Activated CD8-positive, alpha-beta T cell treated with anti-CD3 and anti-CD28 coated beads, Interleukin-2, amount 10 ng/mL, durations not matched to agents 7 days and 5 days (primary cell): ENCODE measurements at places on chromosomes 4 and X.

GRCh38 chr4:76322236-76322635 lies 15.7 kb downstream of the STBD1 start:
- no peak for DNase-seq

GRCh38 chr4:5916229-5916628 lies 23.3 kb upstream of the CRMP1 start:
- no peak for DNase-seq

- peak; percentile 60 for DNase-seq
Observed at GRCh38 chrX:129743821-129744220, 5.0 kb downstream of the XPNPEP2 start.

DNA sequence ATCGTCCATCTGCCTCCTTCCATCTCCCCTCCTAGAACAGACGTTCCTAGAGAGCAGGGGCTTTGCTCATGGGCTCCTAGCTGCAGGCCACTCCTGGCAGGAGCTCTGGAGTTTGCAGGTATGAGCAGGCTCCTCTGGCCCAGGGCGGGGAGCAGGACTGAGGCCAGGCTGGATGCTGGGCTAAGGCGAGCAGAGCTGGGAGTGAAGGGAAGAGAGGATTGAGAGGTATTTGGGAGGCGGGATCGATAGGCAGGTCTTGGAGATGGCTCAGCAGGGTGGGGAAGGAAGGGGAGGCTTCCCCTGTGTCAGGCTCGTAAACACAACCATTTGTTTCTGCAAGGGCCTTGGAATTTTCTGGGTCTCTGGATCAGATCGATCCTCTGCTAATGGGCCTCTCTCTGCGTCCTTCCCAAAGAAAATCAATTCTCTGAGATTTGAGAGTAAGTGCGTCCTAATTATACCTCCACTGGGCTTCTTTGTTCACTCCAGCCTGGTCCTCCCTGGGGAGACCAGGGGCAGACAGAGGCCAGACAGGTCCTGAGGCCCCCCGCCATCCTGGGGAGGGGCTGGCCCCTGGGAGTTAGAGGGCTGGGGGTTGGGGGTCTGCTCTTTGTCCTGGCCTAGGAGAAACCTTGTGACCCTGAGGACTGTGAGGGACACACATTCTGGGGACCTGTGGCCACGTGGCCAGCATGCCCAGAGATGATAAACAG lies 94.8 kb upstream of the PSAPL1 start:
- no peak for DNase-seq

DNA sequence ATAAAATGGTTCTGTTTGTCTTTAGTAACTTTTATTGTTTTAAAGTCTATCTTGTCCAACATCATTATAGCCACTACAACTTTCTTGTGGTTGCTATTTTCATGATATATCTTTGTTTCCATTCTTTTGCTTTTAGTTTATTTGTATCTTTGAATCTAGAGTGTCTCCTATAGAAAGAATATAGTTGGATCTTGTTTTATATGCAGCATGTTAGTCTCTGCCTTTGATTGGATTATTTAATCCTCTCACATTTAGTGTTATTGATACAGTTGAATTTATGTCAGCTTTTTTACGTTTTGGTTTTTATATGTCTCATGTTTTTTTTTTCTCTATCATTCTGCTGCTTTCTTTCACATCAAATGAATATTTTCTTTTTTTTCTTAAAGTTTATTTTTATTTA lies 98.1 kb downstream of the VSIG4 start:
- DNase-seq = no peak

GRCh38 chr4:90226734-90227133 lies 99.5 kb downstream of the CCSER1 start:
- DNase-seq = no peak

DNA sequence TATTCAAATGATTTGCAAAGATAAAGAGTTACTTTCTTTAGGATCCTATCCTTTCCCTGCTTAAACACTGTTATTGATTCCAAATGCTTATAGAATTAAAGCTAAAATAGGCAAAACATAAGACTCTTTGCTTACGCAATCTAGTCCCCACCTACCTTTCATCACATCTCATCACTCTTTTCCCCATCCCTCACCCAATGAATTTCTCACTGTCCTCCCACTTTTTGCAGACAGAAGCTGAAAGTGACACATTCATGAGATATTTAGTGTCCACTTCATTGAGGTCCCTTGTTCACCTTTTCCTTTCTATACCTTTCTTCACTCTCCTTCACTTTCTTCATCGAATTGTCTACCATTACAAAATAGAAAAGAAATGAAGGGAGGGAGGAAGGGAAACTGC lies 424 bp downstream of the SATL1 start:
- no peak for DNase-seq

GRCh38 chr4:168074861-168075260 lies 17.5 kb upstream of the ANXA10 start:
- no peak for DNase-seq

GRCh38 chr4:130077275-130077674 lies 981.3 kb downstream of the C4orf33 start:
- DNase-seq = no peak

GRCh38 chrX:389021-389441 lies 2.3 kb upstream of the PPP2R3B start:
- DNase-seq = no peak

GRCh38 chrX:107273795-107274194 lies 67.4 kb downstream of the DNAAF6 start:
- no peak for DNase-seq

- DNase-seq = no peak
Observed at GRCh38 chrX:100674705-100675104, 30.7 kb downstream of the SRPX2 start.

DNA sequence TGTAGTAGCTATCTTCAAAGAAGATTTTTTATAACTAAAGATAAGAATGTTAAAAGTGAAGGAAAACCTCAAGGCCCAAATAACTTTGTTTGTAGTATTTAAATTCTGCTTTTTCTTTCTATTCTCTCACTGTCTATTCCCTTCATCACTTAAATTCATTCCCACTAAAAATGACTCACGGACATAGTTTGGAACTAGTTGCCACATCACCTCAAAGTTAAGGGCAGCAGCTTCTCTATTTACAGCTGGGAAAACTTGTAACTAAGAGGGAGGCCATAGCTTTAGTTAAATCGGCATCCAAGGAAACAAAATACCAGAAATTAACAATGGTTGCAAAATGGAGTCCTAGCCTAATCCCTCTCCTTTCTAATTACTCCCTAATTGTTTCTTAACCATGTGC lies 325.4 kb upstream of the MAGEB2 start:
- no peak for DNase-seq

- DNase-seq = no peak
Observed at GRCh38 chrX:74297766-74298165, 6.2 kb upstream of the ZCCHC13 start.

GRCh38 chr4:122252584-122252983 lies 100.5 kb downstream of the BLTP1 start:
- no peak for DNase-seq

DNA sequence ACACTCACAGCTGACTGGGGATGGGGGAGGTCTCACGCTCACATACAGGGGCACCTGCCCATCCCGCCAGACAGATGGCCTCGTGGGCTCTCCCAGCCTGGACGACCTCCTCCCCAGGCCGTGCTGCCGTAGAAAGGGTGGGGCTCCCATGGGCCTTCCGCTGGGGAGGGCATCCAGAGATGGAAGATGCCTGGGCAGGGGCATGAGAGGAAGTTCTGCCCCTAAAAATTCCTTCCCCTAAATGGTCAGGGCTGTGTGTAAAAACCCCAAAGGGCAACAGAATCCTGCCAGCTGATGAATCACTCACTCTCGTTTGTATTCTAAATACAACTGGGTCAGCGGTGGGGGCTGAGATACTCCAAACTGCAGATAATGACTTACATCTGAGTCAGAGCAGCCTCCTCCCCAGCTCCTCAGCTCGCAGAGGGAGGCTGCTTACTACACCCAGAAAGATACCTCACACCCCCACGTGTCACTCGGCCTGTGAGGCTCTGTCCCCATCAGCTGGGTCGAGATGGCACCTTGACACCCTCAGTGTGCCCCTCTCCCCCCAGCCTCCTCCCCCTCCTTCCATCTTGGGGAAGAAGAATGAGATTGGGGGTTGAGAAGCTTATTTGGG lies 10.1 kb downstream of the WDR1 start:
- DNase-seq = peak; percentile 66

- DNase-seq = no peak
Observed at GRCh38 chrX:13357925-13358324, 38.1 kb upstream of the ATXN3L start.

- no peak for DNase-seq
Observed at GRCh38 chr4:3388471-3389232, 53.1 kb upstream of the HGFAC start.

GRCh38 chr4:88284439-88285234 lies at the start of gene PPM1K:
PPM1K (minus strand) TSS chr4:88284561; CDS start chr4:88278583, 5,978 bp downstream.
- DNase-seq = peak; percentile 99

GRCh38 chrX:53072418-53073114 lies 9.6 kb upstream of the TSPYL2 start:
- no peak for DNase-seq

GRCh38 chr4:25925486-25926201 lies 11.6 kb downstream of the SMIM20 start:
- peak; percentile 32 for DNase-seq

DNA sequence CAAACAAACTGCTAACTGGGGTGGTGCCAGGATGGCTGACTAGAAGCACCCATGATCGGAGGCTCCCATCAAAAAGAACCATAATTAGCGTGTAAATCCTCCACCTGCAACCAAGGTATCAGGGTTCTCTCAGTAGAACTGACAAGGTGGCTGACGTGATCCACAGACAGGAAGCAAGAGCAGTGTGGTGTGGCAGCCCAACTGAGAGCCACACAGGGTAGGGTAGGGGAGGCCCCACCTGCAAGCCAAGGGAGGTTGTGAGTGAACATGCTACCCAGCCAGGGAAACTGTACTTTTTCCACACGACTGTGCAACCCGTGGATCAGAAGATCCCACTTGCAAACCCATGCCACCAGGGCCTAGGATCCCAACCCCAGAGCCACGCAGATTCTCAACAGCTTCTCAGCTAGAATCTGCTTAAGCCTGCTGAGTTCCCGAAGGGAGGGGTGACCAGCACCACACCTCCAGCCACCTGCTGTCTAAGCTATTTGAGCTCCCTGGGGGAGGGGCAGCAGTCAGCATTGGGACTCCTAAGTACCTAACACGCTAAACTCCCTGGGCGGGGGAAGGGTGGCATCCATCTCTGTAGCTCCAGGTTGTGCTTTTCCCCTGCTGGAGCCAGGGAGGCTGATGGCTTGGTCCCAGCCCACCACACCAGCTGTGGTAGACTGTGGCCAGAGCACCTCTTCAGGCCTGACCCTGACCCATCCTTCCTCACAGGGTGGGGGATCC lies 425.1 kb downstream of the GPM6A start:
- no peak for DNase-seq

DNA sequence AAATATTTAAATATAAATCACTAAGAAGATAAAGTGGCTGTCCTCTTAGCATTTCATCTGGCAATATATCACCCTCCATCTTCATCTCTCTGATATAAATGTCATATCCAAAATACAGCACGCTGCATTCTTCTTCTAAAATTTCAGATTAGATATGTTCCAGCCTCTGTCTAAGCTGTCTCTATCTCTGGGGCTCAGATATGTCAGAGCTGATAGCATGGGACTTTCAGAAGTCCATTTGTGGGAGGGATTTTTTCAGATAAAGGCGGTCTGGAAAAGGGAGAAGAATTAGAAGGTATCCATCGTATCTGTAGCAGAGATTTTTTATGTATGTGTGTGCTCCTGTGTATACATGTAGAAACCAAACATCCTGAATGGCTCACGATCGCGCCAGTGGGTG lies 25.0 kb upstream of the CD38 start:
- no peak for DNase-seq

DNA sequence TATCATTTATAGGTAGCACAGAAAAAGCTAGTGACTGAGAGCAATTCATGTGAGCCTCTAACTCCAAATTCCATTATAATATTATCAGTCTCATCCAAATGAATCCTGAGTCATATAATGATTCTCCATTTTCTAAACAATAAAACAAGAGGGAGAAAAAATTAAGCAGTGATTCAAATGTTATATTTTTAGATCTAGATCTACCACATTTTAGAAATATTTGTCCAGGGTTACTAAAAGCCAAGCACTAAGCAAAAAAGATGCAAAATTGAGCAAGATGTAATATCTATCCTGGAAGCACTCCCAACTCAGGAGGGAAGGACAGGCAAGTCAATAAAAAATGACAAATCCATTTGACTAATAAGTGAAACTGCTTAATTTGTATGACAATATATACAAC lies 172.8 kb downstream of the FBXW7 start:
- no peak for DNase-seq

DNA sequence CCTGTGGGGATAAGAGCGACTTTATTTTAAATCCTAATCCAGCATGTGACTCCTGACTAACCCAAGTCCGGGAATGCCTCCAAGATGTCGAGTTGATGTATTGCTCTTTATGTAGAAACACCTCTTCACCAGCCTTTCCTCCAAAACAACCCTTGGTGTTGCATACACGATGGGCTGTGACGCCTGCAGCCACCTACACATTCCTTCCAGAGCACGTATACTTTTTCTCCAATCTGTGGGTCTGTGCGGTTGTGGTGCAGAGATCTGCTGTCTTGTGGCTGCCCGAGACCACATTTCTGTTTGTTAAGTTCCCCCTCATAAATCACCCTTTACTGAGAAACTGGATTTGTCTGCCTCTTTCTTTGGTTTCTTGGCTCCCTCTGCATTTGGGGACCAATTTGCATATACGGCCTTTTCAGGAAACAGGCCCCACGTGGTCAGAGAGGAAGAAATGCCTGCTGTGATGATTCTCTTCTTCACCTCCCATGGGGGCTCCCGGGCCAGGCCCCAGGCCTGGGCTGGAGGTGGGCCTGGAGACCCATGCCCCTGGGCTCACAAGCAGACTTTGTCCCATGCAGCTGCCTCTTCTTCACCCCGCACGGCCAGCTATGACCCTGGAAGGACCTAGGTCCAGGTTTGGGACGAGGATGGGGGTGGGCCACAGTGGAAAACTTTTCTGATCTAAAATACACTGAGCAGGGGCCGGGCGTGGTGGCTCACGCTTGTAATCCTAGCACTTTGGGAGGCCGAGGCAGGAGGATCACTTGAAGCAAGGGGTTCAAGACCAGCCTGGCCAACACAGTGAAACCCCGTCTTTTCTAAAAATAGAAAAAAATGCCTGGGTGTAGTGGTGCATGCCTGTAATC lies 21.4 kb upstream of the AFAP1 start:
- DNase-seq = peak; percentile 85

DNA sequence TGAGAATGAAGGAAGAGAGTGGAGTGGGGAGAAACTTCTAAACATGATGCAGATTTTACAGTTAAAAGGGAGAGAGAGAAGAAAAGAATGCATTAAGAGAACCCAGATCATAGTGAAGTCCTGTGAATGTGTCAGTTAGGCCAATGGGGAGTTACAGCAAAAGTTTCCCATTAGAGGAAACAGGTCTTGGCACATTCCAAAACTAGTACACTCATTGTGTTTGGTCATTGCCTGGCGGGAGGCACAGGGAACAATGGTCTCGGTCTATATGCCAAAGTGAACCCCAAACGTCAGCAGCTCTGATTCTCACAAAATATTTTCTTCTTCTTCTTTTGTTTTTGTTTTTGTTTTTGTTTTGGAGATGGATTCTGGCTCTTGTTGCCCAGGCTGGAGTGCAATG lies 284.5 kb upstream of the CTSO start:
- no peak for DNase-seq

DNA sequence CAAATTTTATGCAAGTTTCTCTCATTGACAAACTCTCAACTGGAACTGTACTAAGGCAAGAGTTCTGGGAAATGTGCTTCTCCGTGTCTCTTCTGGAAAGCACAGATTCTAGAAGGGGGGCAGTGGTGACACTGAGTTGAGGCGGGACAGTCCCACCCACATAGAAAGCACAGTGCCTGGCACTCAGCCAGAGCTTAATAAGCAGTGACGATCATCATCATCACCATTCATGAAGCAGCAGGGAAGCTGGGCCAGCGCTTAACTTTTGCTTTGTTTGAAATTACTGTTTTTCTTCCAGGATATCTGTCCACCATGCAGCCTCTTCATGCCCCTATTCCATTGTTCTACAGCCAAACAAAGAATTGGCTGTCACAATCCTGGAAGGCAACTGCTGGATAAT lies 60.3 kb downstream of the BEND2 start:
- DNase-seq = no peak
